Fibroblast of the aortic adventitia (primary cell): ENCODE measurements at places on chromosomes 4 and X. TPM values are rescaled to one million over a fixed set of nuclear protein-coding genes. Genes with fewer than 3 reads are reported as not detected.

The NSD2 gene
- total RNA-seq, result 50.3 and 84.7 TPM in 2 replicates

The CCNQ gene
- total RNA-seq, result 2.5 and 14.5 TPM in 2 replicates

The SLC10A6 gene
- total RNA-seq, result 0.18 TPM in 1 of 2 replicates, not detected in the other

The POU4F2 gene
- total RNA-seq, result not detected in 2 replicates

The CT45A2 gene
- not detected in 2 replicates for total RNA-seq

The DCTD gene
- 91.2 and 111 TPM in 2 replicates for total RNA-seq

The ARR3 gene
- not detected in 2 replicates for total RNA-seq

The ARMCX2 gene
- total RNA-seq, result 45.3 and 68.5 TPM in 2 replicates

The GAGE12E gene
- not detected in 2 replicates for total RNA-seq
